EH (cell line): ENCODE measurements at places on chromosomes 6 and 20.

- peak; percentile 85 for DNase-seq
Observed at GRCh38 chr6:159984268-159984786, 15.4 kb downstream of the IGF2R start.

DNA sequence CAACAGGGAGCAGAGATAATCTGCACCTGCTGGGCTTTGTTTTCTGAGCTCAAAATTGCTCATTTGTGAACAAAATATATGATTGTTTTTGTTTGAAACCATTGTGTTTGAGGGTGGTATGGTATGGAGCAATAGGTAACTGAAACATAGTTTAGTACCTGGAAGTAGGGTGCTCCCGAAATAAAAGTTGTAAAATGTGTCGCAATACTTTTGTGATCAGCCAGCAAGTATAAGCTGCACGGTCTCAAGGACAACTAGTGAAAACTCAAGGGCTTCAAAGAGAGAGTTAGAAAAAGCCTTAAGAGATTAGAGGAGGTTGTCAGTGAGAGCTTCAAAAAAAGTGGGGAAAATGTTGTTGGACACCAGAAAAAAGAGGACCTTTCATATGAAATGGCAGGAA, 579.8 kb upstream of the POU3F2 start:
- no peak for DNase-seq

DNA sequence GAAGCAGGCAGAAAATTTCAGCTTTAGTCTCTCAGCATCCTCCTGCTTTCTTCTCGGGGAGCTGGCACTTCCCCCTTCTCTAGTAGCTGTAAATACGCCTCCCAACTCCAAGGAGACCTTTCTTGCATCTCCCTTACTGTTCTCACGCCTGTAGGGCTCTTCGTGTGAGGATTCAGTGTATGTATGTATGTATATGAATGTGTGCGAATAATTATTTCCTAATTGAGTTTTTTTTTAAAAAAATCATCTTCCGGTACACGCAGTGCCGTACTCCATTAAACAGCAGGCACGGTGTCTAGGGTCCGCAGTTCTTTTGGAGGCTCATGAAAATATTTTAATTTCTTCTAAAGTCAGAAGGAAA, 85.4 kb downstream of the HFE start:
- peak; percentile 61 for DNase-seq

DNA sequence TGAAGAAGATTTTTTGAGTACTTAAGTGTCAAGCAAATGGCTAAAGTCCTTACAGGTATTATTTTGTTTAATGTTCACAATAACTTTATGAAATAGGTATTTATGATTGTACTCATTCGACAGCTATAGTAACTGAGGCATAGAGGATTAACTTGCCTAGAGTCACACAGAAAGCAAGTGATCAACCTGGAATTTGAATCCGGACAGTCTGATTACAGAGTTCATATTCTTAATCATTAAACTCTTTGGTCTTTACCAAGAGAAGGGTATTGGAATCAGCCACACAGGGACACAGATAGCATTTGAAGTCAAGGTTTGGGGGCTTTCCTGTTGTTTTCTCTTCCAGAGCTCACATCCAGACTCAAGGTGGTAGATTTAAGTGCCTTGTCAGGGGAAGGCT, 69.7 kb downstream of the ISM1 start:
- no peak for DNase-seq

DNA sequence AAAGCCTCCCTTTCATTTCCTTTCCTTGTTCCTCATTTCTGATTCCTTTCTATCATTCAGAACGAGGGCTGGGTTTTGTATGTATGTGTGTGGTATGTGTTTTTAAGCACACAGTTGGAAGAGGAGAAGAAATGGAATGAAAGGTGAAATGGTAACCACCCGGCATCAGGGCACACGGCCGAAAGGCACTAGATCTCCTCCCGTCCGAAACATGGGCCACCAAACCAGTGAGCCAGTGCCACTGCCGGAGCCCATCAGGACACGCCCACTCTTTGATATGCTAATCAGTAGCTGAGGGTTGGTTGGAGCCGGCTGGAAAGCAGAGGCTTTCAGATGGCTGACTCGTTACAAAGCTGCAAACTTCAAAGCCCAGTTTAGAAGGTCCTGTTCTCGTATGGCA, 228.6 kb upstream of the JARID2 start:
- DNase-seq, result peak; percentile 21

DNA sequence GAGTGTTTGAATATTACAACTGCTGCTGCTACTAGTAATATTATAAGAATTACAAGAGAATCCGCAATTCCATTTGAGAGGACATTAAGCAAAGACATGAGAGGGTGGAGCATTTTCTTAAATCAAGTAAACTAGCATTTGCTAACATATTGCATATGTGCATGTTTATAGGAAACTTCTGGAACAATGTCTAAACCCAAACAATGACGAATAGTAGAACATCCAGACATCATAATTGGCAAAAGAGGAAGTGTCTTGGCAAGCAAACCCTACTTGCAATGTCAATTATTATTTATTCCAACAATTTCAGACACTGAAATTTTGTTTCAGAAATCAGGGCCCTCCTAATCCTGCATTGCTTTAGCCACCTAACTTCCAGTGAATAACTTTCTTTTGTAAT, 1155.3 kb upstream of the GJE1 start:
- DNase-seq, result peak; percentile 40

- DNase-seq, result no peak
Observed at GRCh38 chr20:51525241-51526105, 17.0 kb downstream of the NFATC2 start.

DNA sequence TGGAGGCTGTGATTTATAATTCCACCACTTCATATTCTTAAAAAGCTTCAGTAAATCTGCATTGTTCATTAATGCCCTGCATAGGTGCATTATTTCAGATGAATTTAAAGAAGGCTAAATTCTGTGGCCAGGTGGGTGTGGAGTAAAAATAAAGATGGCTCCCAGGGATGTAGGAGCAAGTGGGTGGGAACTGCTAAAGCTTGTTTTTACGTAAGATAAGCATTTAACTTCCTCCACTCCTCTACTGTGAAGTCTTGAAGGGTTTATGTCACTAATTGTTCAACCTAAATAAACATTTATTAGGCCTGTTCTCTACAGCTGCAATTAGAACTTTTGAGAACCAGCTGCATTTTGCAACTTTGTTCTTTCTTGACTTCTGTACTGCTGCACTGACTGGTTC, 6.8 kb upstream of the SLC35B3 start:
- no peak for DNase-seq

DNA sequence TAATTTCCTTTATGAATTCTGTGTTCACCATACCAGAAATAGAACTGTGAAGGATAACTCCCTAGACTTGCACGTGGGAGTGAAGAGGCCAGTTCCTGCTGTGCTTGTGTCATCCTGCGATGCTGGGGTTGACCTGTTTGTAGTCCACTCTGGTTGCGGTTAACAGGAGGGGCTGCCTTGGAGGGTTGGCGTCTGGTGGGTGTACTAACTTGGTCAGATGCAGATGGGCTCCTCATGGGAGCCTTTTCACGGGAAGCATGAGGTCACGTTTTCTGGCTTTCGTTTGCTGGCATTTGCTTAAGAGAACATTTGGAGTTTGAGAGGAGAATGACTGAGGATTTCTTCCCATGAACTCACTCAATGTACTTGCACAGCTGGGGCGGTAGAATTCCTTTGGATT, 41.2 kb downstream of the IGF2R start:
- peak; percentile 81 for DNase-seq

DNA sequence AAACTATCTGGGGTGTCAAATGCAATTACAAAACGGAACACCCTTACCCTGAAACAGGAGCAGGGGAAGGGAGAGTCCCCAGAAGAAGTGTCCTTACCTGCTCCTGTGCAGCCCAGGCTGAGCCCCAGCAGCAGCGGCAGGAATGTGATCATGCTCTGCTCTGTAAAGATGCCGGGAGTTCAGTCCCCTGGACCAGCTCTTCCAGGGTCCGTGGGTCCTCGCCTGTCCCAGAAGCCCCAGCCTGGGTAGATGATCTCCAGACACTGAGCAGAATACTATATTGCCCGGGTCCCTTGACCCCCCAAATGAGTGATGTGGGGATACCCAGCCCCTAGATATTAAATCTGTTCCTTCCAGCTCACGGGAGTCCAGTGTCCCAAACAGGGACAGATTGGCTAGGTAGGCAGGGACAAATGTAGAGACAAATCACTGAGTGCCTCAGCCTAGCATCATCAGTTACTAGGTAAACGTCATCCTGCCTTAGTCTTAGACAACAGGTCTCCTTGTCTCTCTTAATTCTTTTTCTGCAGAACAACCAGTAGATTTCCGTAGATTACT, at the start of gene HLA-DMB:
Gene HLA-DMB (minus strand): TSS at position 373 of the 558 bp plus-strand sequence. CDS start 221 bp downstream, at position 152.
- peak; percentile 77 for DNase-seq

GRCh38 chr6:166297606-166298005, 10.6 kb downstream of the PRR18 start:
- no peak for DNase-seq

- DNase-seq, result peak; percentile 85
Observed at GRCh38 chr6:152696522-152696921, 1.2 kb upstream of the MYCT1 start.

GRCh38 chr6:101392586-101393230, 800 bp upstream of the GRIK2 start:
- no peak for DNase-seq

DNA sequence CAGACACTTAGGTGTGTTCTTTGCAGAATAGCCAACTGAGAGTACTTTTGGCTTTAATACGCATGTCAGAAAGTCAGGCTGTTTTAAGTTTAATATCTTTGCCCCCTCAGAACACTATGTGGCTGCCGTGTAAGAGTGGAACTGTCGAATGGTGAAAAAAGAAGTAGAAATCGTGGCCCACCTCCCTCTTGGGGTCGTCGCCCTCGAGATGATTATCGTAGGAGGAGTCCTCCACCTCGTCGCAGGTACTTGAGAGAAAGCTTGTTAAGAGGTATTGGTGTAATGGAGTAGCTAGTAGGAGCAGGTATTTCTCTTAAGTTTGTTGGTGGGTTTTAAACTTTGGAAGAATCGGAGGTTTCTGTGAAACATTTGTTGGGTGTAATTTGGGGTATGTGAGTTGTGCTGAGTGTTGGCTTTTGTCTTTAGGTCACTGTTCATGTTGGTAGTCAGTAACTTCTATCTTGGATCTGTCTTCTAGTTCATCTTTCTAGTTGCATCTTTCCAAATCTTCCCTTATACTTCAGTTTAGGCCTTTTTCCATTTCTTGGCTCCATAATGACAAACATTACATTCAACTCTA, 4.7 kb downstream of the SRSF3 start:
- DNase-seq, result no peak

DNA sequence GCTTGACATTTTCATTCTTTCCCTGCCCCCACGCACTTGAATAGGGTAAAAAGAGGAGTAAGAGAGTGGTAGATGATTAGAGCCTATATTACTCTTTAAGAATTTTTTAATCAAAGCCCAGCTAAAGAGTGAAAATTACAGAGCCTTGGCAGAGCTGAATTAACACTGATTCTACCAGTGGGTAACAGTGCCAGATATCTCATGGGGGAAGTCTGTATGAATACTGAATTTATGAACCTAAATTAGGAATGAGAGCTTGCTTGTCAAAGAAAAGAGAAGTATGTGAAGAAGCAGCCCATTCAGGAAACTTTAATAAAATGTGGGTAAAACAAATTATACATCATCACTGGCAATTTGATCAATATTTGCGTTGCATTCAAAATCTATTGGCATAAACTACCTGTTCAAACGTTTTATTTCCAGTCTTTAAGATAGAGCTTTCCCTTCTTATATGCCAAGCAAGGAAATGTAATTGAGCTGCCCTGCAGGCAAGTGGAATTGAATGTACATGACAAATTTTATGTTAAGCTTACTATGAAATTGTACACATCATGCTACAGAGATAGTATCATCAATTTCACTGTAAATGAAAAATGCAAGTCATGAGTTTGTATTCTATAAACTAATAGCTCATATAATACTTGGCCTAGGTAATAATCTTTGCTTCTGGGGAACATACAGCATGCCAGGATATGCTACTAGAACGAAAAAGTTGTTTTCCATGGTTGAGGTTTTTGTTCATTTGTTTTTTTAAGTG, 14.5 kb downstream of the SOBP start:
- DNase-seq, result no peak

DNA sequence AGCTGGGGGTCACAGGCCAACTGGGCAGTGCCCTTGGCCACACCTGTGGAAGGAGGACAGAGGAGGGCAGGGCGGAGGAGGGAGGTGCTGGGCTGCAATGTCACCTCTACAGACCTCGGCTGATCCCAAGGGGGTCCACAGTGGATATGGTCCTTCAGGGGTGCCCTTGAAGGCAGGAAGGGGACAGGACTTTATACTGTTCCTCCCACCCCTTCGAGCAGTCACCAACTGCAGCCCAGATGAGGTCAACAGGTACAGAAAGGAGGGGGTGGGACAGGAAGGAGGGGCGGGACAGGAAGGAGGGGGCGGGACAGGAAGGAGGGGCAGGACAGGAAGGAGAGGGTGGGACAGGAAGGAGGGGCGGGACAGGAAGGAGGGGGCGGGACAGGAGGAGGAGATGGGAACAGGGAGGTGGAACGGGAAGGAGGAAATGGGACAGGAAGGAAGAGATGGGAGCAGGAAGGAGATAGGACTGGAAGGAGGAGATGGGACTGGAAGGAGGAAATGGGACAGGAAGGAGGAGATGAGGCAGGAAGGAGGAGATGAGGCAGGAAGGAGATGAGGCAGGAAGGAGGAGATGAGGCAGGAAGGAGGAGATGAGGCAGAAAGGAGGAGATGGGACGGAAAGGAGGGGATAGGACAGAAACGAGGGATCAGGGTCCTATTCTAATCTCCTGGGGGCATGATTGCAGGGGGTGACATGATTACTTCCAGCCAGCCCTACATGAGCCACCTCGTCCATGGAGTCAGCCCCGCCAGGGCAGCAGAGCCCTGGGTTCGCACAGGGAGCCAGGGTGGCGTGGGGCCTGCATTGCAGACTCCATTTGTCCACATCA, 19.4 kb upstream of the MRGBP start:
- peak; percentile 39 for DNase-seq

DNA sequence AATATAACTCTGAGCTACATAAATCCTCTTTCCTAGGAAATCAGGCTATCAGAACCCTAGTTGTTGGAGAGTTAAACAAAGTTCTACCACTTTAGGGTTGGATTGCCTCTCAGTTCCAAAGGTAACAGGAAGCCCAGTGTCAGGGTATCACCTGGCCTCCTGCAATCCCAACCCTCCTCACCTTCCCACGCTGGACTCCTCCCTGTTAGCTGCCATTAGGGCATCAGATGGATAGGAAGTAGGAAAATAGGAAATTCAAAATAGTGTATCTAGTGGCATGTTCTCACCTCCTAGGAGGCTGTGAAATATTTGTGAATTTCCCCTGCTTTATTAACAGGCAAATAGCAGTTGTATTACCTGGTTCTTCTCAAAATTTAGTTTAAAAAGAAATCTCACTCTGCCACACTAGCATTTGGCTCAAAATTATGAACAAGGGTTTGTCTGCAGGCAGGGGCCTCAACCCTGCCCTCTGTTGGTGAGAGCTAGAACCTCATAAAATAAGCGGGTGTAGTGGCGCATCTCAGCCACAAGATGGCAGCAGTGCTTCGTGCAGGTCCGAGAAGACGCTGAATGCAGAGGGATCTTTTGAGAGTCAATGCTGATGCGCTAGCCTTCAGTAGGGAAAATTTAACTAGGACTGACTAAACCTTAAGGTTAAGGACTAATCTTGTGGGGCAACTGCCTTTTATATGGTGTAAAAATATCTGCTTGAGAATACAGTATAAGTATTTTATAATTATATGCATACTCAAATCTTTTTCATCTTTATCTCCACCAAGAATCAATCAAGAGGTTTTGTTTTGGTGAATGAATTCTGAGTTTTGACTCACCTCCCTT, 209.8 kb upstream of the KCNQ5 start:
- DNase-seq, result peak; percentile 79
